ENCODE measurements at places on chromosomes 7 and 10.

DNA sequence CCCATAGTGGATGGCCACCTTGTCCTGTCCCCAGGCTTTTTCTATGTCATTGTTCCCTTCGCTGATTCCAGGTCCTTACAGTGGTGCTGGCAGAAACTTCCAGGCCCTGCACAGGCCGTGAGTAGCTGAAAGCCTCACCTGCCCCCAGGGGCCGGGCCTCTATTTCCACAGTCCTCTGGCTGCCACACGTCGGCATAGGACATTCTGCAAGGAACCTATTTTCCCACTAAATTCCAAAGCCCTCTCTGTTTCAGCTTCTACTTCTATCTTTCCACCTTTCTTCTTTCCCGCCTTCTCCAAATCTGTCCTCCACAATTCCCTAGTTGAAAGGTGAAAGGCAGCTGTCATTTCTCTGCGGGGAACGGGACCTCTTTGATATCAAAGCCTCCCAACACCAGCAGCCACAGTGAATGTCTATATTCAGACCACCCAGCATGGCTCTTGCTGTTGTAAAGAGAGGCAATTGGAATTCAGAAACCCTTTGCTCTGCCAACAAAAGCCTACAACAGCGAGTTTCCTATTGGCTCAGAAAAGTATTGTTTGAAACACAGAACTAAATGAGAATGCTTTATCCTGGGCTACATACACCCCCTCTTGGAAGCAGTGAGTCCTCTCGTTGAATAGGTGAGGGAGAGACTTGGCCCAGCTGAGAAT is 607.7 kb downstream of the GALNT17 start:
- no peak for DNase-seq

DNA sequence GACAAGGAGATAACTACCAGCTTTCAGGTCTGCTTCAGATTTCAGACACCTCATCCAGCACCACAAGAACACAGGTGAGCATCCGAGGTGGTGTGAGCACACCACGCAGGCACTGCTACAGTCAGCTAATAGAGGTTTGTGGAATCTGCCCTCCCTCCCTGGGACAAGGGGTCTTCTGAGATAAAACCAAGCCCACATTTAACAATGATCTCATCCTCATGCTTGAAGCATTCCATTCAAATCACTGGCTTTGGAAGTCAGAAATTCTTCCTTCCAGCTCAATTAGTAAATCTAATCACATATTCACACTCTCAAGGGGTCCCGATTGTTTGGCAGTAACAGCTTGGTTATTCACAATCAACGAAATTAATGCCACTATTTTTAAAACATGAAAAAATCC is 331.4 kb downstream of the ELMO1 start:
- DNase-seq = no peak

- no peak for DNase-seq
These were observed 46.1 kb upstream of the MTPN start for GRCh38 chr7:136023134-136023869.

GRCh38 chr10:13978533-13979115 is 352.1 kb downstream of the FRMD4A start:
- DNase-seq = no peak

DNA sequence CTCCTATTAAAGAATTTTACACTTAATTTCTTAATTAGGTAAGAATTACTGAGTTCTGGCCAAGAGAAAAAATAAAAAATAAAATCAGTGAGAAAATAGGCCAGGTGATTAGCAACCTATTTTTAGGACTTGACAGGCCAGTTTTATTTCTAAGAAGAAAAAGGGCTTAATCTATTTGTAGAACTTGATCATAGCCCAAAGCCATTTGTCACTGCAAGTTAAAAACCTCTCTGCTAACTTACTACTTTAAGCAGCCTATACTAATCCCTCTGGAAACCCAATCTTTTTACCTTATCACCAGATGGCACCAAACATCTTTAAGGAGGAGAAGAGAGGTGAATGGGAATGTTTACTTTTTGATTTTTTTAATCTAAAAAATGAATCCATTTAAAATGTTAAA is 222.1 kb upstream of the RHOBTB1 start:
- no peak for DNase-seq

DNA sequence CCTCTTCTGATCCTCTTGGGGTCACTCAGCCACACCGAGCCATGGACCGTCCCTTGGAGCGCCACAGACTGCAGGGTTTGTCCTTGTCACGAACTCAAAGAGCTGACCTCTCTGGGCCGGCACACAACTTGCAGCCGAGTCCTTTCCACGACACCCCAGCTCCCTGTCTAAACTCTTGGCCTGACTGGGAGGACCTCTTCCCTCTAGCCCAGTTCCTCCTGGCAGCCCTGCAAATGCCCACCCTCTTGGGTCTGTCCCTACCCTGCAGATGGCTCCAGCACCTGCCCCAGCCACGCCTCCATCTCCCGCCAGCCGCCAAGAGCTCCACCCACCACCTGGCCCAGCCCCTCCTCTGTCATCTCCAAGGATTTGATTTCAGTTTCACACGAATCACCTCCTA is 339.2 kb downstream of the DNAJB6 start:
- DNase-seq = no peak

- DNase-seq = no peak
These were observed 527.8 kb downstream of the LRMDA start for GRCh38 chr10:75959209-75959608.

GRCh38 chr10:120195984-120196712 is 260.9 kb upstream of the PLPP4 start:
- no peak for DNase-seq

DNA sequence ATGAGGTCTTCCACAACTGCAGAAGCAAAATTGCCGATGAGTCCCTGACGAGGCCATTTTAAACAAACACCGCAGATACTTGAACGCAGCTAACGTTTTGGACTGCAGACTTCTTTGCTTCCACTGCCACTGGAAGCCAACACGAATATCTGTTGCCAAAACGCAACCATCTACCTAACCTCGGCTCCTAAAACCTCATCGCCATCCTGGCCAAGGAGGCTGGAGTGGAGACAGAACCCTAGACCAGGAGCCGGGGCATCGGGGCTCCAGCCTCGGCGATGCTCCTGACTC is 493 bp downstream of the WDR91 start:
- DNase-seq = peak; percentile 37

GRCh38 chr7:44823255-44823781 is 24.6 kb downstream of the H2AZ2 start:
- DNase-seq = no peak

GRCh38 chr10:87861566-87861952 is 1.8 kb downstream of the KLLN start:
- peak; percentile 51 for DNase-seq

GRCh38 chr10:112426111-112426510 is 20.6 kb downstream of the ZDHHC6 start:
- peak; percentile 38 for DNase-seq

GRCh38 chr7:128454808-128455542 is 703 bp upstream of the HILPDA start:
- DNase-seq = peak; percentile 48

- DNase-seq = no peak
These were observed 151.3 kb upstream of the BMPER start for GRCh38 chr7:33753881-33754525.

- peak; percentile 68 for DNase-seq
These were observed 30.6 kb upstream of the PFKFB3 start for GRCh38 chr10:6171881-6172695.

GRCh38 chr10:124649214-124649613 is 95.0 kb downstream of the FAM53B start:
- DNase-seq = peak; percentile 52

DNA sequence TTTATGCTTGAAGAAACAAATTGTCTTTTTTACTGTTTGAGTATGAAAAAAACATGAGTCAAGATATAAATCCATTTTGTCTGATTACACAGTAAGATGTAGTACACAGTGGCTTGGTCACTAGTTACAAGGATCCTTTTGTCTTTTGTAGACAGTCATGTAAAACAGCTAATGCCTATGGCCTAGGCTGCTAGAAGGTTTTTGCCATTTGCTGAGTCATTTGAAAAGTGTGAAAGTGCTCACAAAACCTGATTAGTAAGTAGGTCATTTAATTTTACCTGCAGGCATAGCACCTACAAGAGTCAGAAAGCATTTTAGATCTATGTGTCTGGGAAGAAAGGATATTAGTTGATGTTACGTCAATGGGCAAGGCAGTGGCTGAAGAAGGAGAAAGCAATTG is 819.4 kb downstream of the MAGI2 start:
- DNase-seq = no peak

GRCh38 chr7:45149606-45150005 is 8.0 kb upstream of the RAMP3 start:
- DNase-seq = no peak

GRCh38 chr7:3321206-3321605 is 20.2 kb downstream of the SDK1 start:
- no peak for DNase-seq
